ENCODE measurements at places on chromosomes 16 and 17. TPM values are rescaled to one million over a fixed set of nuclear protein-coding genes. Genes with fewer than 3 reads are reported as not detected.

Gene AIPL1
- total RNA-seq = not detected

Gene C16orf46
- total RNA-seq = 0.34 TPM

Gene CLDN6
- not detected for total RNA-seq

Gene ZFP3
- total RNA-seq = 2.2 TPM

Gene BCAR1
- 1.7 TPM for total RNA-seq

Gene TMC7
- not detected for total RNA-seq

Gene EFNB3
- total RNA-seq = not detected

Gene SHISA6
- total RNA-seq = not detected

Gene PRAC2
- total RNA-seq = not detected

Gene NSF
- 27.5 TPM for total RNA-seq

Gene CA7
- 0.16 TPM for total RNA-seq

Gene USP43
- 0.25 TPM for total RNA-seq

Gene PHF12
- 48.6 TPM for total RNA-seq

- H3K27me3 ChIP-seq = no peaks in the 10 kb centered on the region
- peaks cover 47% of the 10 kb centered on the region for H3K36me3 ChIP-seq
- peaks cover 53% of the 10 kb centered on the region for H3K4me1 ChIP-seq
- H3K4me3 ChIP-seq = no peak overlapping the region
Observed at GRCh38 chr17:65011047-65011446, 45.5 kb downstream of the GNA13 start.

GRCh38 chr17:65553009-65553645 is 8.3 kb downstream of the AXIN2 start:
- H3K27ac ChIP-seq = peak overlapping the region; percentile 59
- H3K4me3 ChIP-seq = peak overlapping the region; percentile 37
- no peaks in the 10 kb centered on the region for H3K27me3 ChIP-seq
- H3K36me3 ChIP-seq = peaks cover 19% of the 10 kb centered on the region

DNA sequence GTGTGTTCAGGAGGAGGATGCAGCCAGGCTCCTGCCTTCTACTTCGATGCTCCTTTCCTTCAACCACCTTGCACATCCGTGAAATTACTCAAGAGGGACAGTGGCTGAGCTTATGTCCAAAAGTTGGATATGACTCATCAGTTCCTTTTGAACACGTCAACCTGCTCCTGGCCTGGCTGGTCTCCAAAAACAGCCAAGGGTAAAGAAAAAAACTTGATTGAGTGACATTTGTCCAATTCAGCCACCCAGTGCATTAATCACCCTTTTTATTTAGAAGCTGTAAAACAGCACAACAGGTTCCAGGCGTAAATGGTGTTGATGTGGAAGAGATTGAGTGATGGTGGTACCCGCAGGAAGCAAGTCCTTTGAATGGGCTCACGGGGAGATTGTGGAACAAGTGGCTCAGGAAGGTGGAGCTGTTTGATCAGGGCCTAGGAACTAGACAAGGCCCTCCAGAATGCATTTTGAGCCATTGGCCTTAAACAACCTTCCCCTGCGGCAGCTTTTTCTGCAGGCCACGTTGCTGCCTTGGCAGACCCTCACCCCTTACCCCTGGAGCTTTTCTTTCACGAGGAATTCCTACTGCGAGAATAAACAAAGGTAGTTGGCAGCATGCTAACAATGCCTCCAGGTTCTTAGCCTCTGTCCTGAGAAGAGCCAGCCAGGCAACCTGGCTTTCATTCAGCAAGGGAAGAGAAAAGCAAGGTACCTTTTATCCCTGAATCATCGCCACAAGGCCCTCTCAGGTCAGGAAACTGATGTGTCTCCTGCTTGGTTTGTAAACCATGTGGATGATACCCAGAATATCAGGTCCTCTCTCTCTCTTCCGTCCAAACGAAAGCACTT is 173.3 kb upstream of the CACNG5 start:
- no peaks in the 10 kb centered on the region for H3K27me3 ChIP-seq
- peaks cover 56% of the 10 kb centered on the region for H3K36me3 ChIP-seq
- peak; percentile 20 for DNase-seq
- no peak overlapping the region for H3K27ac ChIP-seq
- H3K4me3 ChIP-seq = no peak overlapping the region

- no peak for DNase-seq
- no peaks in the 10 kb centered on the region for H3K36me3 ChIP-seq
- H3K27me3 ChIP-seq = peaks cover 2% of the 10 kb centered on the region
- H3K4me3 ChIP-seq = no peak overlapping the region
- no peak overlapping the region for H3K27ac ChIP-seq
- peaks cover 4% of the 10 kb centered on the region for H3K4me1 ChIP-seq
Observed at GRCh38 chr16:78638371-78638770, 538.9 kb downstream of the WWOX start.

- H3K27ac ChIP-seq = peak overlapping the region; percentile 84
- H3K4me1 ChIP-seq = peaks cover 12% of the 10 kb centered on the region
- H3K36me3 ChIP-seq = peaks cover 79% of the 10 kb centered on the region
- no peak overlapping the region for H3K4me3 ChIP-seq
- no peak for DNase-seq
- H3K27me3 ChIP-seq = no peaks in the 10 kb centered on the region
Observed at GRCh38 chr17:80307994-80308691, 47.5 kb downstream of the RNF213 start.

DNA sequence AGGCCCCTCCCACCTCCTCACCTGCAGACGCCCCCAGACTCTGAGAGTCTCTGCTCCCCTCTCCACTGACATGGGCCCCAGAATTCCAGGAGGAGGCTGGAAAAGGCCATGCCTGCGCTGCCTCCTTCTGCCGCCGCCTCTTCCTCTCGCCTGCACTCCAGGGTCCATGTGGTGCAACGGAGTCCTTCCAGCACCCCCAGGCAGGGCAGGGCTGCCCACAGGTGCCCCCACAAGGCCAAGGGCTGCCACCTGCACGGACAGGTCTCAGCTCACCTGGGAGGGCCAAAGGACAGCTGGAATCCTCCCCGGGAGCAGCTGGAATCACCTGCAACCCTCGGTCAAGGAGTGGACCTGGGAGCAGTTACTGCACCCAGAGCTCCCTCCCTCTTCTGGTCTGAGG is 194.9 kb downstream of the RBFOX3 start:
- H3K4me1 ChIP-seq = peaks cover 5% of the 10 kb centered on the region
- peaks cover 4% of the 10 kb centered on the region for H3K27me3 ChIP-seq
- no peak for DNase-seq
- no peak overlapping the region for H3K27ac ChIP-seq

DNA sequence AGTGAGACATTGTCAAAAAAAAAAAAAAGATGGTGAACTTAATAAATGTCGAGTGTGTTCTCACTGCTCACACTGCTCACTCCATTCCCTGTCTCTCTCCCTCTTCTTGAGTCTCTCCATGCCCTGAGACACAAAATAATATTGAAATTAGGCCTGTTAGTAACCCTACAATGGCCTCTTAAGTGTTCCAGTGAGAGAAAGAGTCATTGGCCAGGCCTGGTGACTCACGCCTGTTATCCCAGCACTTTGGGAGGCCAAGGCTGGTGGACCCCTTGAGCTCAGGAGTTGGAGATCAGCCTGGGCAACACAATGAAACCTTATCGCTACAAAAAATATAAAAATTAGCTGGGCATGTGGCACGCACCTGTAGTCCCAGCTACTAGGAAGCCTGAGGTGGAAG is 16.2 kb upstream of the CSF3 start:
- no peak for DNase-seq
- H3K4me1 ChIP-seq = peaks cover 8% of the 10 kb centered on the region
- peaks cover 29% of the 10 kb centered on the region for H3K36me3 ChIP-seq
- H3K27ac ChIP-seq = no peak overlapping the region
- no peaks in the 10 kb centered on the region for H3K27me3 ChIP-seq
- H3K4me3 ChIP-seq = no peak overlapping the region

GRCh38 chr16:75080205-75081029 is 36.2 kb downstream of the LDHD start:
- peaks cover 40% of the 10 kb centered on the region for H3K4me1 ChIP-seq
- no peak overlapping the region for H3K27ac ChIP-seq
- no peak for DNase-seq
- H3K4me3 ChIP-seq = no peak overlapping the region
- H3K36me3 ChIP-seq = peaks cover 12% of the 10 kb centered on the region

GRCh38 chr17:42240201-42240600 is 36.0 kb downstream of the STAT5B start:
- DNase-seq = no peak
- H3K27ac ChIP-seq = no peak overlapping the region
- no peaks in the 10 kb centered on the region for H3K27me3 ChIP-seq

DNA sequence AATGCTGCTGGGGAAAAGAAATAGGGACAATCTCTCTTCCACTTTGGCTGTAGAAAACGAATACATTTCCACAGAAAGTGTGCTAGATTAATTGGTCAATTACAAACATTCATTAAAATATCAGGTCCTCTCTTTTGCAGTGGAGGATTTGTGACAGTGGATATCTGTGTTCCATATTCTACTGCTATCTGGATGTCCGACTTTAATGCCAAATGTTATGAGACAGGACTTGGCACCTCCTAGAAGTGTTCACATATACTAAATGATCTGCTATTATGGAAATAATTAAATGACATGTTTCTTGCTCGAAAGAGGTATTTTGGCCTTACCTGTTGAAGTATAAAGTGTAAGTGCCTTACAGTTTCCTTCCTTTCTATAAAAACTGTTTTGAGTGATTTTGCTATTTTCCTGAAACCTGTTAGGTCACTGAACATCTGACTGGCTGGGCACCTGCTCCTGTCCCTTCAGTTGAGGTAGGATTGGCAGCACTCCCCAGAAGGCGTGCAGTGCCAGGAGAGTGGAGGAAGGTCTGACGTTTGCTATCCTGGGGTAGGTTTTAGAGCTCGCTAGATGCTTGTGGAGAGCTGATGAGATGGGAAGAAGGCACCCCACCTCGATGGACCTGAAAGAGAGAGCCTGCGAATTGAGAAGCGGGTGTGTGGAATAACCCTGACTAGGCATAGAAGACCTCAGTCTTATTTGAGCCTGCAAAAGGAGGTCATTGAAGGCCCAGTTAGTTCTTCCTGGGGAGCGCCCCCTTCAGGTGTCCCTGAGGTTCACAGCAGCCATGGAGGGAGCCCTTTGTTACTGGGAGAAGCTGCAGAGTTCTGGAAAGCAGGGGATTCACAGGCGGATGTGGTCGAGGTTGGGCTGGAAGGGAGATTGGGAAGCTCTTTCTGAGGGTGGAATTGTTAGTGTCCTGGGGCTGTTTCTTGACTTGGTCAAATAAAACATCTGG is 159.4 kb upstream of the ZNF267 start:
- peak; percentile 54 for DNase-seq
- peaks cover 42% of the 10 kb centered on the region for H3K4me1 ChIP-seq
- H3K36me3 ChIP-seq = peaks cover 52% of the 10 kb centered on the region
- H3K27ac ChIP-seq = peak overlapping the region; percentile 99

GRCh38 chr16:11265124-11265523 is 4.0 kb downstream of the TNP2 start:
- H3K27me3 ChIP-seq = no peaks in the 10 kb centered on the region
- H3K36me3 ChIP-seq = no peaks in the 10 kb centered on the region
- DNase-seq = no peak
- peaks cover 27% of the 10 kb centered on the region for H3K4me1 ChIP-seq

- H3K4me3 ChIP-seq = no peak overlapping the region
- no peak for DNase-seq
- H3K27me3 ChIP-seq = peaks cover 30% of the 10 kb centered on the region
- H3K36me3 ChIP-seq = no peaks in the 10 kb centered on the region
Observed at GRCh38 chr17:179066-179432, 2.4 kb downstream of the DOC2B start.

GRCh38 chr17:55296171-55296695 is 31.5 kb downstream of the HLF start:
- no peak for DNase-seq
- H3K27ac ChIP-seq = no peak overlapping the region
- peaks cover 2% of the 10 kb centered on the region for H3K27me3 ChIP-seq
- no peaks in the 10 kb centered on the region for H3K4me1 ChIP-seq

- H3K27ac ChIP-seq = peak overlapping the region; percentile 98
- DNase-seq = peak; percentile 49
- H3K4me3 ChIP-seq = peak overlapping the region; percentile 77
- H3K4me1 ChIP-seq = peaks cover 77% of the 10 kb centered on the region
- peaks cover 32% of the 10 kb centered on the region for H3K36me3 ChIP-seq
Observed at GRCh38 chr17:413016-413350, 60.4 kb upstream of the RPH3AL start.

DNA sequence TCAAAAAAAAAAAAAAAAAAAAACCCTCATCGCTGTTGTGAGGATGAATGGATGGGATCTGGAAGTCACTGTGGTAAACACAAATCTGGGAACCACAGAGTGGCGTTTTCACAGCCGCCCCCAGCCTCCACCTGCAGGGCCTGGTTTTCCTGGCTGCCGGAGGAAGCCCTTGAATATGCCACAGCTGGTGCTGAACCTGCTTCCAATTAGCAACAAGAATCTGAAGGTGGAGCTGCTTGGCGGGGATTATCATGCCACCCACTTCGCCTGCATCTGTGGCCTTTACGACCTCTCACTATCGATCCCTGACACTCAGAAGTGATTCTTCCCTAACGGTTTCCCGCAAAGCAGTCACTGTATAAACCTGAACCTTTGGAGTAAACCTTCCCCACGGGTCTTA is 16.1 kb downstream of the MRM3 start:
- DNase-seq = no peak
- no peaks in the 10 kb centered on the region for H3K36me3 ChIP-seq
- H3K27me3 ChIP-seq = no peaks in the 10 kb centered on the region
- H3K27ac ChIP-seq = no peak overlapping the region
- no peak overlapping the region for H3K4me3 ChIP-seq
- peaks cover 6% of the 10 kb centered on the region for H3K4me1 ChIP-seq

GRCh38 chr17:11901931-11902330 is 95.3 kb downstream of the ZNF18 start:
- DNase-seq = no peak
- H3K27me3 ChIP-seq = peaks cover 6% of the 10 kb centered on the region
- H3K4me1 ChIP-seq = no peaks in the 10 kb centered on the region
- H3K4me3 ChIP-seq = no peak overlapping the region

- no peaks in the 10 kb centered on the region for H3K36me3 ChIP-seq
- DNase-seq = no peak
- H3K27me3 ChIP-seq = peaks cover 2% of the 10 kb centered on the region
- no peak overlapping the region for H3K4me3 ChIP-seq
Observed at GRCh38 chr17:10622617-10623485, 34.3 kb downstream of the MYH3 start.

GRCh38 chr17:80820331-80820730 is 171.3 kb upstream of the CHMP6 start:
- peak overlapping the region; percentile 82 for H3K27ac ChIP-seq
- DNase-seq = no peak
- no peaks in the 10 kb centered on the region for H3K27me3 ChIP-seq
- no peak overlapping the region for H3K4me3 ChIP-seq

GRCh38 chr16:13032911-13033310 is 131.5 kb downstream of the SHISA9 start:
- no peaks in the 10 kb centered on the region for H3K27me3 ChIP-seq
- no peak overlapping the region for H3K27ac ChIP-seq
- no peak for DNase-seq
- H3K4me1 ChIP-seq = no peaks in the 10 kb centered on the region

GRCh38 chr17:17853811-17854447 is 17.1 kb upstream of the SREBF1 start:
- H3K27ac ChIP-seq = peak overlapping the region; percentile 94
- H3K4me3 ChIP-seq = peak overlapping the region; percentile 46
- H3K4me1 ChIP-seq = peaks cover 68% of the 10 kb centered on the region
- H3K36me3 ChIP-seq = peaks cover 6% of the 10 kb centered on the region
- H3K27me3 ChIP-seq = no peaks in the 10 kb centered on the region

GRCh38 chr16:13911871-13912270 is 8.1 kb upstream of the ERCC4 start:
- no peaks in the 10 kb centered on the region for H3K36me3 ChIP-seq
- H3K27me3 ChIP-seq = peaks cover 13% of the 10 kb centered on the region
- no peaks in the 10 kb centered on the region for H3K4me1 ChIP-seq
- H3K4me3 ChIP-seq = no peak overlapping the region
- DNase-seq = no peak

All from activated CD4-positive, alpha-beta T cell treated with anti-CD3 and anti-CD28 coated beads for 36 hours (primary cell).